Activated T-helper 1 cell treated with anti-CD3 and anti-CD28 coated beads, Interleukin-12 subunit alpha, Interleukin-12 subunit beta, Interleukin-2, Interleukin-4 antibody, amounts not matched to agents 30 ng/mL and 10 ng/mL and 1 ng/mL, durations not matched to agents 14 hours and 24 hours and 36 hours (primary cell): ENCODE measurements at places on chromosomes 5 and 9.

DNA sequence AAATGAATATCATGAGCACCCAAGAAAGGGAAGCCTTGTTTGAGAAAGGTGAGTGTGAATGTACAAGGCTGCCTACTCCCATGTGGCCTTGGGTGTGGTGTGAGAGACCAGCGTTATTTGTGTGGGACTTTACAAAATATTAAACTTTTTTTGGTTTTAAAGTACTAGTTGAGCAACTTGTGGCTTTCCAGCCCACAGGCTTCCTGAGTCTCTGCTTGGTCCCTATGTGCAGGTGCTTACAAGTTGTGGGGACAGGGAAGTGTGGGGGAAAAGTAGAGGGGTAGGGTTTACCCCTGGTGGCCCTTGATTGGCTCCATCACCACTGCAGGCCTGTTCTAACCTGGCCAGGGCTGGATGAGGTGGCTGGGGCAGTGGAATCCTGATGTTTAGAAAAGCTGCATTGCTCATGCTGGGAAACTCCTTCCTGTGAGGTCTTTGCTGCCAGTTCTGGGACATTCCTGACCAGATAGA, 19.7 kb downstream of the PTTG1 start:
- peak overlapping the region; percentile 54 for H3K27ac ChIP-seq
- peak overlapping the region; percentile 23 for H3K4me3 ChIP-seq
- H3K4me1 ChIP-seq = peaks cover 81% of the 10 kb centered on the region
- peaks cover 5% of the 10 kb centered on the region for H3K27me3 ChIP-seq

GRCh38 chr5:55151923-55152842, 7.8 kb upstream of the GPX8 start:
- no peaks in the 10 kb centered on the region for H3K4me1 ChIP-seq
- no peaks in the 10 kb centered on the region for H3K36me3 ChIP-seq
- H3K27ac ChIP-seq = no peak overlapping the region
- no peak overlapping the region for H3K4me3 ChIP-seq
- DNase-seq = no peak
- H3K27me3 ChIP-seq = peaks cover 51% of the 10 kb centered on the region

- H3K27ac ChIP-seq = no peak overlapping the region
- no peaks in the 10 kb centered on the region for H3K36me3 ChIP-seq
- peaks cover 11% of the 10 kb centered on the region for H3K27me3 ChIP-seq
- no peak for DNase-seq
Observed at GRCh38 chr9:89839952-89840351, 235.1 kb downstream of the GADD45G start.

DNA sequence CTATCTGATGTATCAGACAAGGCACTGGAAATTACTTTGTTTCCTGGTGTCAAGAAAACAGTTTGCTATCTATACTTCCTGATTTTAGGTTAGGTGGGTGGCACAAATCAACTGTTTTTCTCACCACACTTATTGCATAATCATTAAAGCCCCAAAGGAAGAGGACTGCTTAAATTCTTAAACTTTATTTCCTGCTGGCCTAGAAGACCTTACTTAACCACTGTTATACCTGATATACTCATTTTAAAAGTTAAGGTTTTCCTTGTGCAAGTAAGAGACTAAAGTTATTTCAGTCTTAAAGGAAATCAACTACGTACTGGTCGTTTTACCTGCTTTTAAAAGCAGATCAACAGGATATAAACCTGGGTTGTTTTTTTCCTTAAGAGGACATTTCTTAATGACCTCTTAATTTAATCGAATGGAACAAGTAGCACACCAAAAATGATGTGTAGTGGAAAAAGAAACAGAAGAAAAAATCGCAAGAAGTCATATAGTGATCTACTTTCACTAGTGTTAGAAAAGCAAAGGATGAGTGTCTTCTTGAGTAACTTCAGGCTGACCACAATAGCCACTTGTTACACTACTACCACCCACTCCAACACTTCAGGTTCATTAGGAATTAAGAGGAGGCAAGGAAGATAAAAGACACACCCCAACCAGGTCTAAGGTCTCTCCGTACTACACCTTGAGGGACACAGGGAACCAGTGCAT, 974 bp downstream of the CLINT1 start:
- H3K4me1 ChIP-seq = peaks cover 73% of the 10 kb centered on the region
- peak overlapping the region; percentile 90 for H3K4me3 ChIP-seq
- peak overlapping the region; percentile 92 for H3K27ac ChIP-seq

- no peak overlapping the region for H3K4me3 ChIP-seq
- H3K4me1 ChIP-seq = no peaks in the 10 kb centered on the region
- no peaks in the 10 kb centered on the region for H3K36me3 ChIP-seq
- no peaks in the 10 kb centered on the region for H3K27me3 ChIP-seq
- H3K27ac ChIP-seq = no peak overlapping the region
Observed at GRCh38 chr9:71592400-71592799, 175.9 kb downstream of the CEMIP2 start.
